Right ventricle myocardium inferior (tissue), 1 donor: ENCODE measurements at places on chromosomes 3 and 15. TPM values are rescaled to one million over a fixed set of nuclear protein-coding genes. Genes with fewer than 3 reads are reported as not detected.
A peak's percentile ranks its signal among the peaks of the same experiment; 100 is the strongest.

GRCh38 chr3:98596541-98597500 is 3.4 kb upstream of the CPOX start:
- DNase-seq, result no peak

The SV2B gene
- total RNA-seq, result 3.5 TPM

The CACNA2D3 gene
- total RNA-seq, result 33.7 TPM

DNA sequence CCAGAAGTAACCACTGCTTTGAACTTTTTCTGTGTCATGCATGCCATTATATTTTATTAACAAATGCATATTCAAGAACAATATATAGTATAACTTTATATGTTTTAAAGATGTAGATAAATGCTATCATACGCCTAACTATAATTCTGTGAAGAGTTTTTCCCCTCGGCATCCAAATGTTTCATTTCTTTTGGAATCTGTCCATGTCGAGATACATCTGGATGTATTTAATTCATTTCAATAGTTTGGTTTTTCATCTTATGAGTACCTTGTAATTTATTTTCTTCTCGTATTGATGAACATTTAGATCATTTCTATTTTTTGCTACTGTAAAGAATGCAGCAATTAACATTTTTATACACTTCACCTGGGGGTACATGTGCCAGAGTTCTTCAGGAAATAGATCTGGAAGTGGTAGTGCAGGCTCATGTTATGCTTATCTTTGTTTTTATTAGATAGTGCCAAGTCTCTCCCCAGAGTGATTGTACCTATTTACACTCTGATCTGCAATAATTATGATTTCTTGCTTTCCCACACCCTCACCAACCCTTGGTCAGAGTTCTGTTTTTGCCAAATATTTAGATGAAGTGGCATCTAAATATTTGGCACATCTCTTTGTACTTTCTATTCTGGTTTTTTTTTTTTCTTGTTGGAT is 29.7 kb downstream of the USP13 start:
- DNase-seq, result no peak

GRCh38 chr3:162769564-162769963 is 1273.0 kb downstream of the OTOL1 start:
- DNase-seq, result no peak

DNA sequence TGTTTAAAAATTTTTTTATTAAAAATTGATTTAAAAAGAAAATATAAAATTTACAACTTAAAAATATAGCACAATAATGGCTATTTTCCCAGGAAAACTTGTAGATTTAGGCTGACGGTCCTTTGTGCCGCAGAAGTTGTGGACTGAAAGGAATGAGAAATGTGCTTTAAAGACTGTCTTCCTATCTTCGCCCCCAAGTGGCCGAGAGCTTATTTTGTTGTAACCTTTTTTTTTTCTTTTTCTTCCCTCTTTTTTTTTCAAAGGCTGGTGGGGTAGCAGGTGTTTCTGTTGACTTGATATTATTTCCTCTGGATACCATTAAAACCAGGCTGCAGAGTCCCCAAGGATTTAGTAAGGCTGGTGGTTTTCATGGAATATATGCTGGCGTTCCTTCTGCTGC is 15.5 kb downstream of the SLC25A26 start:
- no peak for DNase-seq

GRCh38 chr15:70480196-70480856 is 283.0 kb downstream of the UACA start:
- no peak for DNase-seq

The SAMMSON gene
- not detected for total RNA-seq

DNA sequence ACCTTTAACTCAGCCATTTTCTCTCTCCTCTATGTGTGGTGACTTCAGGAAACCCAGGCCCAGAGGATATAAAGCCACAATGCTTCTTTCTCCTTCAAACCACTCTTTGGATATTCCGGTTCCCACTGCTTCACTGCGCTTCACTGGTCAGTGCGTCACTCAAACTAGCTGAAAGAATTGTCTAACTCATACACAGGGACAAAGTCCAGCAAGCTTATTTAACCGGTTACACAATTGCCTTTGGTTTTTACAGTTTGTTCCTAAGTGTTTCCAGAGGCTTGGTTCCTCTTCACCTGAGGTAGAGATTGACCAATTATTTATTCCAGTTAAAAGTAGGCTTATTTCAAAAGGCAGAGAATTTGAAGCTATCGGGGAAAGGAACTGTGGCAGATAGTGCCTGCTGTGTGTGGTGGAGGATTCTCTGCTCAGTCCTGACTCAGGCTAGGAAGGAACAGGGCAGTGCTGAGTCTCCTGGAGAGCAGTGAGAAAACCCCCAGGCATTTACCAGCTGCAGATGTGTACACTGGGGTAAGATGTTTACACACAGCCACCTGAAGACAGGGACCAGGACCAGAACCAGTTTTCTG is at the start of gene HGD:
TSS of gene HGD (minus strand) at position 145 of the 587 bp plus-strand sequence. CDS start at position 17, 128 bp downstream.
- DNase-seq, result no peak

DNA sequence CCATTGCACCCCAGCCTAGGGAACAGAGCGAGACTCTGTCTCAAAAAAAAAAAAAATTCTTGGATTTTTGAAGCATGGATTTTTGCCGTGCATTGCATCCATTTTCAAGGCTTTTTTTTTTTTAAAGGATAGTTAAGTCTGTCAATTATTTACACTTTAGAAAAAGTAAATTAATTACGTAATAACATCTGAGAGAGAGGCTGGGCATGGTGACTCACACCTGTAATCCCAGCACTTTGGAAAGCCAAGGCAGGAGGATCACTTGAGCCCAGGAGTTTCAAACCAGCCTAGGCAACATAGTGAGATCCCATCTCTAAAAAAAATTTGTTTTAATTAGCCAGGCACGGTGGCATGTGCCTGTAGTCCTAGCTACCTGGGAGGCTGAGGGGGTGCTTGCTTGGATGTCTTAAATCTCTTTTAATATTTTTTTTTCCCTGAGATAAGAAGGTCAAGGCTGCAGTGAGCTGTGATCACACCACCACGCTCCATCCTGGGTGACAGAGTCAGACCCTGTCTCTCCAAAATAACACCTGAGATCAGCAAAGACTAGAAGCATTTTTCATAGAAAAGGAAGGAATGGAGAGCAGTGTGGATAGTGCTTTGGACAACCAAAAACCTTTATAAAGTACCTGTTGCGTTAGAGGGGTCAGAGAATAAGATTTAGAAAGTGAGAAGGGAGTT is 6.8 kb upstream of the SENP7 start:
- no peak for DNase-seq

DNA sequence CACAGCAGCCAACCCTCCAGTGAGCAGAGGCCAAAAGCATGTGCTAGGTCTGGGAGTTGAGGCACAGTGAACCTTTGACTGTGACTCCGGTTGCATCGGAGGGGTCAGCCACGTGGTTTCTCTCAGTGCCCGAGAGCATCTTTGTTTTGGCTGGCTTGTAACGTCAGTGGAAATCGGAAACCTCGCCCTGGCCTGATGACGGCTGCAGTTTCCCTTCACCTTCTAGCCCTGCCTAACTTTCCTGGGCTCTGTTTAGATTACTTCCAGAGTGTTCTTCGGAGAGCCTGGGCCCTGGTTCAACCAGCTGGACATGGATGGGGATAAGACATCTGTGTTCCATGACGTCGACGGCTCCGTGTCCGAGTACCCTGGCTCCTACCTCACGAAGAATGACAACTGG is 56.6 kb downstream of the MESD start:
- peak; percentile 80 for DNase-seq

DNA sequence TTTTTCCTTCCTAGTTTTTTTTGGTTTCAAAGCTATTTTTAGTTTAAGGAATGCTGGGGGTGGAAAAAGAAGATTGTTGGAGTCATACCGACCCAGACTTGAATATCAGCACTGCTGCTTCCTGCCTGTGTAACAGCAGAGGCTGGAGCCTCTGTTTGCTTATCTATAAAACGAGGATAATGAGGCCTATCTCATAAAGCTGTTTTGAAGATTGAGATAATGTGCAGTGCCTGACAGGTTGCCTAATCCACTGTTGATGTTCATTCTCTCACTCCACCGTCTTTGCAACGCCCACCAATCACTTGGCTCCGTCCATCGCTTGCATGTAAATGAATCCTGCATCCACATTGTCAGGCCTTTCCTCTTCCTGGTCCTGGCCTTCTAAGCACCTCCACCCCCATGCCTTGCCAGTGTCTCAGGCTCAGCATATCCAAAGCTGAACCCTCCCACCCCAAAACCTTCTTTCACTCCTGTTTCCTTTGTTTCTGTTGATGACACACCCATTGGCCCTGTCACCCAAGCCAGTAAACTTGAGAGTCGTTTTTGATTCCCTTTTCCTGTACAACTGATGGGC is 94.9 kb downstream of the MEX3B start:
- no peak for DNase-seq

GRCh38 chr15:98853617-98854420 is 153.8 kb downstream of the PGPEP1L start:
- DNase-seq, result no peak

DNA sequence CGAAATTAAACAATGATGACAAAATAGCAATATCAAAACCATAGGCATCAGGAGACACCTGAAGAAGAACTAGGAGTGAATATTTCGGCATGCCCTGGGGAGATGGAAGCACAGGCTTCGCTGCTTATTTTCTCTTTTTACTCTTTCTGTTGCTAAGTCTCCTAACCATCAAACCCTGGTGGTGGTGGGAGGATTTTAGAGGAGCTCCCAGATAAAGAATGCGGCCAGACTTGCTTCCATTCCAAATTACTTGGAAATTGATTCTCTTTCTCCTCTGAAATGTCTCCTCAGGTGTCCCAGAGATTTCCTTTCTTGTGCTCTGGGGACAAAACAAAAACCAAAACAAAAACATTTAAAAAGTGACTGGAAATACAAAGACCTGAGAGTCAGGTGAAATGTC is 243.0 kb downstream of the KBTBD8 start:
- DNase-seq, result no peak

The CCR5 gene
- total RNA-seq, result 0.49 TPM

The IQCF5 gene
- total RNA-seq, result not detected

- no peak for DNase-seq
Observed at GRCh38 chr3:155064920-155065319, 15.2 kb upstream of the MME start.

- no peak for DNase-seq
Observed at GRCh38 chr15:95932676-95933075, 397.8 kb upstream of the NR2F2 start.

The RBP2 gene
- total RNA-seq, result not detected

DNA sequence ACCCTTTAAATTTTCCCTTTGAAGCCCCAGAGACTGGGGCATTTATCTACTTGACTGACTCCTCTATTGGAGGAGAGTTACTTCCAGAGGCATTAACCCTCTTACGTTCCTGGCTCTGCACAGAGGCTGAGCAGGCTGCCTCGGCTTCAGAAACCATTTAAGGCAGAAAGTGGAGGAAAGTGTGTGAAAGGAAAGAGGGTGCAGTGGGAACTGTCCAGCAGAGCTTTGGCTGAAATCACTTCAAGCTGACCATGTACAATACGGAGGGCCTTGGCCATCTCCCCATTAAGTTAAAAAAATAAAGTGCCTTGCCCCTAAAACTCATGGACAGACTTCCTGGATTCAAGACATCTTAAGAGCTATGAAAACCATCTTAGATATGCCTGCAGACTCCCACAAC is 238.7 kb downstream of the SV2B start:
- no peak for DNase-seq

The GOLGA6A gene
- not detected for total RNA-seq

DNA sequence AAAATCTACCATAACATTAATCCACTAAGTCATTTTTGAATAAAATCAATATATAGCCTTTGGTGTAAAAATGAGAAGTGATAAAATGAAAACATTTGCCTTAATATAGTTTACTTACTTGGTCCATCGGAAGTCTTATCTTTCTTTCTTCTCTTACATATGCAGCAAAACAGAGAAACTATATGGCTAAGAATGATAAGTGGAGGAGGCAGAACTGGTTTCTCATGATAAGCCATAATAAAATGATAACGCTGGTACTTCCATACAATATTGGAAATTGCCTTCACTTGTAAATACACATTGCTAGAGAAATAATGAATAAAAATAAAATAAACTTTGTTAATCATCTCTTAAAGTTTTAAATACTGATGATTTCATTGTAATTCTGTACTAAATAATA is 47.8 kb upstream of the USP50 start:
- no peak for DNase-seq

- peak; percentile 79 for DNase-seq
Observed at GRCh38 chr15:78859971-78860719, 12.5 kb upstream of the MORF4L1 start.

- DNase-seq, result peak; percentile 15
Observed at GRCh38 chr15:29129221-29129620, 140.4 kb downstream of the NSMCE3 start.

GRCh38 chr3:152338159-152338720 is 69.5 kb downstream of the MBNL1 start:
- DNase-seq, result no peak

The RHCG gene
- total RNA-seq, result not detected

The SPINK8 gene
- not detected for total RNA-seq

The C15orf62 gene
- total RNA-seq, result 0.24 TPM

DNA sequence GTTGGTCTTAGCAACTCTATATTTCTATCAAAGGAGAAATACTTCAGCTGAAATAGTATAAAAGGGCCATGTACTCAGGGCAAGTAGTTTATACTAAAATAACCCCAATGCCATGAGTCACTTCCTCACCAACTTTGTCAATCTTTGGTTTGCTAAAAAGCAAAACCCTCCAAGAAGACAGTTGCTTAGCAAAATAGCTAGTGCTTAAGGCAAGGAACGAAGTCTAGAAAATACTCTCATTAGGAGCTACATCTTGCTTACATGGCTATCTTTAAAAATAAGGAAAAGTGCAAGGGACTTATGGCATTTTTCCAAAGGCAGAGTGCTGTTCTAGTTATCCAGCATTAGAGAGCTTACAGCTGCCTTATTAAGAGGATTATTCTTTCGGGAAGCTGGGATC is 28.4 kb downstream of the P3H2 start:
- DNase-seq, result no peak

The MUC4 gene
- not detected for total RNA-seq
